Stimulated activated CD4-positive, alpha-beta T cell treated with anti-CD3 and anti-CD28 coated beads, TNF-alpha, amount 100 ng/mL, for 4 hours (primary cell): ENCODE measurements at places on chromosomes 11 and 22.

- DNase-seq, result no peak
Observed at GRCh38 chr22:46043339-46043738, 66.4 kb upstream of the WNT7B start.

DNA sequence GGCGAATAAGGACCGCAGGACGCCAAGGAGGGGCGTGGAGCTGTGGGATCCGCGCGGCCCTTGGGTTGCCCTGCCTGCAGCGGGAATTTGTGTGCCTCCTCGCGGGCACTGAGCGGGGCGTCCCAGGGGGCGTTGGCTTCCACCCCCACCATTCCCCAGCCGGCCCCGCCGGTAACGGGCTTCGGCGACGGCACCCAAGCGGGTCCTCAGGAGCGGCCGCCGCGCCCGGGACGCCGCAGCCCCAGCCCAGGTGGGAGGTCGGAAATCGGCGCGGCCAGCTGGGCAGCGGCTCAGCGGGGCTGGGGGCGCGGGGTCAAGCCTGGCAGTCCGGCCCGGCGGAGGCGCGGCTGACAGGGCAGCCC is 320 bp downstream of the CLTCL1 start:
- no peak for DNase-seq

- no peak for DNase-seq
Observed at GRCh38 chr11:113849713-113850112, 25.7 kb downstream of the USP28 start.

DNA sequence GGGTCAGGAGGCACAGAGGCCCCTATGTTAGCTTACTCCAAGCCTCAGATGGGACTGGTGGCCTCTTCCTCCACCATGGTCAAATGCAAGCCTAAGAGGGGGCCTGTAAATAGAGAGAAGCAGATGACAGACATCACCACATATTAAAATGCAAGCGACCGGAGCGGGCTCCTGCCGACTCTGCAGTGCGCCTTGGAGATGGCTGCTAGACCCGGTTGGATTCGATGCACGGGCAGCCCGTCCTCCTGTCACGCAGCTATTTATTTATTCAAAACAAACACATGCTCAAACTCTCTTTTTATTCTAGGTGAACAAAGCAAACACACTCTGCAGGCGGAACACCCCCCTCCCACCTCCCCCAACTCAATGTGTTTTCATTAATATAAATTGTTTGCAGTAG is 208.0 kb downstream of the DSCAML1 start:
- no peak for DNase-seq

DNA sequence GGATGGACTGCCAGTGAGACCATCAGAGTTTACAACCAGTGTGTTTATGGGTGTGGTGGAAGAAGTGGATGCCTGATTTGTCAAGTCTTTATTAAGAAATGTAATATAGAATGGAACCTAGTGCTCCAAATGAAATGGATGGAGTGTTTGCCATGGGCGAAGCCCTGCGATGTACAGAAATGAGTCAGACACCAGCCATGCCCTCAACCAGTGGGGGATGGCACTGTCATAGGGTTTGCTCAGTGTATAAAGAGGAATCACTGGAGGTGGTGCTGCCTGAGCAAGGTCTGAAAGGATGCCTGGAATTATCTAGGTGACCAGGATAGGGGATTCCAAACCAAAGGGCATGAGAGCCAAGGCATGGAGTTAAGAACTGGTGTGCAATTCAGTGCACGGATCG is 120.9 kb upstream of the MTNR1B start:
- DNase-seq, result no peak

DNA sequence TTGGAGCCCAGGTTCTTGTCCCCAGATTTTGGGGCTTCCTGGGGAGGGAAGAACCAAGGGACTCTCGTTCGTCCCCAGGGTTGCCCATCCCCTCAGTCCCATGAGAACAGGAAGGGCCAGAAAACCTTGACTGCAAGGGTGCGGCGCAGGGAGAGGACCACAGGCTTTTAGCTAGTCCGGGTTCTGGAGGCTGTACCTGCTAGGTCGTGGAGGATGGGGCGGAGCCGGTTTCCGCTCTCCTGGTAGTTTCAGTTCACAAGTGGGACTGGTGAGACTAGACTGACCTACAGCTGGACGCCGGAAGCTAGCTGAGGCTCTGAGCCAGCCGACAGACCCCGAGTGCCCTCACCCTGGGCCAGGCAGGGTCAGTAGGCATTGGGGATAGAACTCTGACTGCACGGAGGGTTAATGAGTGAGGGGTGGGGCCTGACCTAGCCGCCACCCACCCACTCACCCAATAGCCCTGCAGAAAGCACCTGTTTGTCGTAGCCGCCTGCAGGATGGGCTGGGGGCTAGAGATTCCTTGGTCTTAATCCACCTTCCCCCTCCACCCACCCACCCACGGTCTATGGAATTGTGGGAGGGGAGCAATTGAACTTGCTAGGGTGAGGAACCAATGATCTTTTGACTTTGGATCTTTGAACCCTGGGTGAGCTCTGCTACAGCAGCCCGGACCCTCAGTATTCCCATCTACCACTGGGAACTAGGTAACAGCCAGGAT is 1.5 kb downstream of the MAFF start:
- no peak for DNase-seq

DNA sequence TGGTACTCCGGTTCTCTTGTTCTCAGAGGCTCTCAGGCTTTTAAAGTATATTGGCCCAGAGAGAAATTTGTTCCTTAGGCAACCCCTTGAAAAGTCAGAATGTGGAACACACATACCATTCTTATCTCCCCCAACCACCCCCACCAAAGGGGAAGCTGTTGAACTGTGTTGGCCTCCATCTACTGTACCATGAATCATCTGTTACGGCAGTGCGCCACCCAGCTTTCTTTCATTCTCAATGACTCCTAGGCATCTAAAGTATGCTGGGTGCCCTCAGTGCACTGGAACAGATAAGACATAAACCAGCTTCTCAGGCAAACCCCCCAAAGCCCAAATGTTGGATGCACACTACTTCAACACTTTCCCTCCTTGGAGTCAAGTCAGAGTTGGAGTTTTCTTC is 696.2 kb upstream of the TENM4 start:
- no peak for DNase-seq

GRCh38 chr11:11980200-11980599 is 28.2 kb downstream of the DKK3 start:
- DNase-seq, result no peak

- DNase-seq, result no peak
Observed at GRCh38 chr11:3132271-3132781, 32.8 kb downstream of the OSBPL5 start.

DNA sequence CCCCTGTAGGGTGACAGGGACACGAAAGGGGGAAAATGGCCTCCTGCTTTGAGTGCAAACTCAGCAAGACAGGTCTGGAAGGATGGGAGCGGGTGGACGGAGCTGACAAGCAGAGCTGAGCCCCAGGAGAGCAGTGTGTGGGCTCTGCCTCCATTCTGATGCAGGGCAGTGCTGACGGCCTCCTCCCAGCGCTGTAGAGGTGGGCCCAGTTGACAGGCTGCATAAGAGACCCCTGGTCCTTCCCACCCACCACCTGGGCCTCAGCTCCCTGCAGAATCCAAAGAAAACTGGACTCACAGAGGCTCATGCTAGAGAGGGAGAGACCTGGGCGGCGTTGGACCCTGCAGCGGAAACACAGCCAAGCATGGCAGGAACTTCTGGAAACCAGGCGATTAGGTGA is 1113.4 kb downstream of the BRD1 start:
- DNase-seq, result no peak

- no peak for DNase-seq
Observed at GRCh38 chr22:35915477-35916013, 113.1 kb downstream of the RBFOX2 start.

- no peak for DNase-seq
Observed at GRCh38 chr22:46137218-46137766, 13.0 kb upstream of the PPARA start.

DNA sequence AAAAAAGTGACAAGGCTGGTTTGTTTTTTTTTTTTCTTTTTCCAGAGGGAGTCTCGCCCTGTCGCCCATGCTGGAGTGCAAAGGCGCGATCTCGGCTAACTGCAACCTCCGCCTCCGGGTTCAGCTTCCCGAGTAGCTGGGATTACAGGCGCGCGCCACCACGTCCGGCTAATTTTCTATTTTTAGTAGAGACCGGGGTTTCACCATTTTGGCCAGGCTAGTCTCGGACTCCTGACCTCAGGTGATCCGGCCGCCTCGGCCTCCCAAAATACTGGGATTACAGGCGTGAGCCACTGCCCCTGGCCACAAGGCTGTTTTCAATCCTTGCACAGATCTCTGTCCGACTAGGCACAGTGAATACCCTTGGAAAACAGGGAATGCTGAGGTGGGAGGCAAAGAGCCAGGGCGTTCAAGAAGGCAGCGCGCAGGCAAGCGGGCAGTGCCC is 566 bp downstream of the ATP6V1E1 start:
- DNase-seq, result no peak

GRCh38 chr22:32501836-32502752 is 27.5 kb downstream of the FBXO7 start:
- DNase-seq, result no peak

DNA sequence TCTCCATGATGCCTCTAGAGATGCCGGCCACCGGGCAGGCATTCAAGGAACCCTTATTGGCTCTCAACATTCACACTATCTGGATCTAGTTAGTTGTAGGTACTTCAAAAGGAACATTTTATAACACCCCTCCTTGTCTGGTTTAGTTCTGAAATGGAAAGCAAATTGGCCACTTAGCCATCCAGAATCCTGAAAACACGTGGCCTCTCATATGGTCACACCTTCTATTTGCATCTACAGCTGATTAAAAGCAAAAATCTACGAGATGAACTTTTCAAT is 29.2 kb downstream of the ABTB2 start:
- DNase-seq, result no peak

GRCh38 chr11:71064702-71065515 is 187.5 kb downstream of the SHANK2 start:
- no peak for DNase-seq

GRCh38 chr11:127935081-127935480 is 652.3 kb downstream of the ETS1 start:
- DNase-seq, result no peak

DNA sequence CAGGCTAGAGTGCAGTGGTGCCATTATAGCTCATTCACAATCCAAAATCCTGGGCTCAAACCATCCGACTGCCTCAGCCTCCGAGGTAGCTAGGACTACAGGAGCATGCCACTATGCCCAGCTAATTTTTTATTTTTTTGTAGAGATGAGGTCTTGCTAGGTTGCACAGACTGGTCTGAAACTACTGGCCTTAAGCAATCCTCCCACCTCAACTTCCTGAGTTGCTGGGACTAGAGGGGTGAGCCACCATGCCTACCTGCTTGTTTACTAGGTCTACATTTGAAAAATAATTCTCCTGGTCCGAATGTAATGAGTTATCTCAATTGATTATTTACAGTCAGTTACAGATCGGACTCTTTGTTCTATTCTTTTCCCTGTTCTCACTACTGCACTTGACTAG is 22.0 kb downstream of the TAF1D start:
- no peak for DNase-seq

GRCh38 chr11:97259884-97260283 is 870.1 kb downstream of the JRKL start:
- DNase-seq, result no peak

DNA sequence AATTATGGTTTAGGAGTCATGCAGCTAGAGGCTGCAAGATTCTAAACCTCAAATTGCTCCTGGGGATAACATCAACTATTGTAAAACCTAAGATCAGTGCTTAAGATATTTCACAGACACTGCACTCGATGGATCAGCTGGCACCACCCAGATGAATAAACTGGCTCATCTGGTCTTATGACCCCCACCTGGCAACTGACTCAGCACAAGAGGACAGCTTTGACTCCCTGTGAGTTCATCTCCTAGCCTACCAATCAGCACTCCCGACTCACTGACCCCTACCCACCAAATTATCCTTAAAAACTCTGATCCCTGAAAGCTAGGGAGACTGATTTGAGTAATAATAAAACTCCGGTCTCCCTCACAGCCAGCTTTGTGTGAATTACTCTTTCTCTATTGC is 782 bp upstream of the TTC12 start:
- no peak for DNase-seq

DNA sequence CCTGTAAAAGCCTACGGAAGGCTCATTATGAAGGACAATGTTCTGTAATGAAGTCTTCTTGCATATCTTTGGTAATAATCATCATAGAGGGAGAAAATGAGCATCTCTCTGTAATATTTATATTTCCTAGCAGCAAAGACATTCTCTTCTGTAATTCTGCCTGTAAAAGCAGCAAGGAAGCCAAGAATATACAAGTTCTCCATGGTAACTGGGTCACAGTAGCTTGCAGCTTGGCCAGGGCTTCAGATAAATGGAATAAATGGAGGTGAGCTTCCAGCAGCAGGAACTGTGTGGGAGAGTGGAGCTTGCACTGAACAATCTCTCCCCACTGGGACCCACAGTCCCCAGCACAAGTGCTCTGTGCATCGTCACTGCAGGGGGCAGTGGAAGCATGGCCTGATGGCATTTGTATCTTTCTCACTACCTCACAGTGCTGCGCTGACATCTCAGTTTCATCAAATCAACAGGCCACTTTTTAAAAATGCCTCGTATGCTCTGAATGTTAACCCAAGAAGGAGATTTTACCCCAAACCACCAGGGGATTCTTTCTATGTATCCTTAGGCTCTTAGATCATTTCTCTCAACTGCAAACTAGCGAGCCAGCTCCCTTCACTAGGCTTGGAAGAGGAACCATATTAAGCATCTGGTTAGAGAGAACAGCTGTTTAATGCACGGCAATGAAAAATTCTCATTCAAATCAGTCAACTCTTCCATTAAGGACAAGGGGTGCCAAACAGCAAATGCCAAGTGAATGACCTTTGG is 1059.7 kb downstream of the OPCML start:
- DNase-seq, result no peak

DNA sequence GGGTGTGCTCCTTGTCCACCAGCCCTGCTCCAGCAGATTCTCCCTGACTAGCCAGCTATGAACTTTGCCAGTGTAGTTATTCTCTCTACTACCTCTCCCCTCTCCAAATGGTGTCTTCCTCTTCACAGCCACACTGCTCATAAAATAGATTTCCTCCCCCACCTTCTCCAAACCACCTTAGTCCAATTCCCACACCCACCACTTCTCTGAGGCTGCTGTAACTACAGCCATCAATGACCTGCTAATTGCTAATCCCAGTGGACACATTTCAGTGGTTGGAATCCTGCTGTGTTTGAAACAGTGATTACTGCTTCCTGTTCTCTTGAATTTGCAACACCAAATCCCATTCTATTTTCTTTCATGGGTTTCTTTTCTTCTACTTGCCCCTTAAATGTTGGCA is 23.4 kb downstream of the SYT9 start:
- DNase-seq, result no peak

DNA sequence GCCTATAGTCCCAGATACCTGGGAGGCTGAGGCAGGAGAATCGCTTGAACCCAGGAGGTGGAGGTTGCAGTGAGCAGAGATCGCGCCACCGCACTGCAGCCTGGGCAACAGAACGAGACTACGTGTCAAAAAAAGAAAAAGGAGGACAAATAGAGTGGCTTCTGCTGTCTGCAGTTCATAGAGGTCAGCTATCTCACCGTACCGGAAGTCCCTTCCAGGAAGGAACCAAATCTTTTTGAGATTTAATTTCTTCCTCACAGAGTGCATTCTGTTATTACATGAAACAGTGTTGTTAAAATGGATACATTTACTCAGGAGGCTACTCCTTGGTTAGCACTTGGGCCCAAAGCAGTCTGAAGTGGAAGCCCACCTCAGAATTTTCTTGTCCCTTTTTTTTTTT is 33.4 kb downstream of the FAM118A start:
- no peak for DNase-seq

- no peak for DNase-seq
Observed at GRCh38 chr11:78424334-78425270, 7.0 kb upstream of the GAB2 start.
